ENCODE measurements at places on chromosomes 2 and 18. TPM values are rescaled to one million over a fixed set of nuclear protein-coding genes. Genes with fewer than 3 reads are reported as not detected.

DNA sequence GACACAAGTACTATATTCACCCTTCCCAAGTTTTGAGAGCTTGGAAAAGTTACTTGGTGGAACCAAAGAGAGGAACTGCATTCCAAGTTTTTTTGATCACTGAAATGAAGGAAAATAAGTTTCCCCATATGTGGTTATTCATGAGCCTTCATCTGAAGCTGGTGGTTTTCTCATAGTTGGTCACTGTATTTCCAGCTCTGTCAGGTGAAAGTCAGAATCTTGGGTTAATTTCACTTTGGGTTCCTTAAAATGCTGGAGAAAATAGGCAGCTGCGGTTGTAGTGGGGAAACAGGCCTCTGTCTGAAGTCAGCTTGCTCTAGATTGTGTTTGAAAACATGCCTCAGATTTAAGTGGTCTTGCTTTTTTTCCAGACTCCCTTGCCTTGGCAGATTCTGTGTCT, 200.5 kb downstream of the HRH4 start:
- DNase-seq: no peak

DNA sequence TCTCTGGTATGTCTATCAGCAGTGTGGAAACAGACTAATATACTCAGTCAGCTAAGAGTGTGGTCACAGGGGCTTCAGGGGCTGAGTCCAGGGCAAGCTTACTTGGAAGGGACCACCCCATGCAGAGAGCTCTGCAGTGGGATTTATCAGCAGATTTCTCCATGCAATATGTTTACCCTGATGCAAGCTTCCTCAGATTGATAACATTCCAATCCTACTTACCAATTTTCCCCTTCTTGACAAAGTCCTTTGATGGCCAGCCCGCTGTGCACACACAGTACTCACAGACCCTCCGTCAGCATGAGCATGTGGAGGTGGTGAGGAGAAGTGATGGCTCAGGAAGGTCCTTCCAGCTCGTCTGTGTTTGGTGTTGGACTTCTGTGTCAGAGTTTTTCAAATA, 51.8 kb downstream of the SH3RF3 start:
- DNase-seq: no peak

The MAP3K19 gene
- total RNA-seq: not detected

GRCh38 chr2:164146441-164146840, 410.6 kb upstream of the FIGN start:
- no peak for DNase-seq

DNA sequence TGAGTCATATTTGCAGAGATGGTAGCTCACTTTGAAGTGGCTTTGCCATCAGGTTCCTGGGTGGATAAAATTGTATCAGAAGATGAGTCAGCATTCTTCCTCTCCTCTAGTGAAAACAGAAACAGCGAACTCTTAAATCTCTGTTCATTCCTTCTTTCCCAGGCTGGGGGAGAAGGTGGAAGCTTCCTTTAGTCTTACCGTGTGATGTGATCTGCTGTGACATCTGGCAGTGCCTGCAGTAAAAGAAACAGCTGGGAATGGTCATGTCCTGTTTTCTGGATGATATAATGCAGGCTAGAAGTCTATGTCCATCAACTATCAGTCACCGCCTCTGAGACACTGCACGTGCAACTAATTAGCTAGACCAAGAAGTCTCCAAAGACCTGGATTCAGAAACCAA, 171.6 kb downstream of the VAPA start:
- no peak for DNase-seq
